Endothelial cell (in vitro differentiated cells): ENCODE measurements at places on chromosomes 6 and 20.

GRCh38 chr20:47224300-47224791 is 132.2 kb downstream of the ZMYND8 start:
- DNase-seq: no peak

DNA sequence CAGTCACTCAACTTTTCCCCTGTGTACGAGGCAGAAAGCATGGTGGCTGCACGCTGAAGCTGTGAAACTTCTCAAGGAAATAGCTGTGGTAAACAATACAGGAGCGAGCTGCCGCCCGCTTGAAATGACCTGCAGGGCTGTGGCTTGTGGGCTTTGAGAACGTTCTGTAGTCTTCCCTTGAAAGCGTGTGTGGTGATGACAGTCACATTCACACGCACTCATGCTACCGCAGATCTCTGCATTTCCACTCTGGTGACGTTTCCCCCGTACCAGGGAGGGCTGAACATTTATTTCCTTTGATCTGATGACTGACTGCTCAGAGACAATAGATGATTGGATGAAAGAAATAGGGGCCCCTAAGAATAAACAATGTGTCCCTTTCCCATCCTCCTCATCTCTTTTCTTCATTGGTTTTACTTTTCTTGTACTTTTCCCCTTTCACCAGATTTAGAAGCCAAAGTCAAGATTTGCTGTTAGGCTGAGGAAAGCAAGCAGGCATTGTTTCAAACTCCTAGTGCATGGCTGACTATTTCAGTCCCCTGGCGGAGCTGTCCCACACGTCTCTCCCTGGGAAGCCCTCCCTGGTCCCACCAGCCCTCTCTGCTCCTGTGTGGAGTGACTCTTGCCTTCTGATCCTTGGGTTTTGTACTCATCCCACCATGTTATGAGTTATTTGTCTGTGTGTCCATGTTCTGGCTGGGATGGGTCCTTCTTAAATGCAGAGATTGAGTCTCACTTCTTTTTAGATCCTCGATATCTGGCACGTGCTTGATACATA is 3.9 kb downstream of the SYTL3 start:
- no peak for DNase-seq

- DNase-seq: no peak
These were observed 72.0 kb downstream of the BLOC1S5 start for GRCh38 chr6:7992002-7992815.

DNA sequence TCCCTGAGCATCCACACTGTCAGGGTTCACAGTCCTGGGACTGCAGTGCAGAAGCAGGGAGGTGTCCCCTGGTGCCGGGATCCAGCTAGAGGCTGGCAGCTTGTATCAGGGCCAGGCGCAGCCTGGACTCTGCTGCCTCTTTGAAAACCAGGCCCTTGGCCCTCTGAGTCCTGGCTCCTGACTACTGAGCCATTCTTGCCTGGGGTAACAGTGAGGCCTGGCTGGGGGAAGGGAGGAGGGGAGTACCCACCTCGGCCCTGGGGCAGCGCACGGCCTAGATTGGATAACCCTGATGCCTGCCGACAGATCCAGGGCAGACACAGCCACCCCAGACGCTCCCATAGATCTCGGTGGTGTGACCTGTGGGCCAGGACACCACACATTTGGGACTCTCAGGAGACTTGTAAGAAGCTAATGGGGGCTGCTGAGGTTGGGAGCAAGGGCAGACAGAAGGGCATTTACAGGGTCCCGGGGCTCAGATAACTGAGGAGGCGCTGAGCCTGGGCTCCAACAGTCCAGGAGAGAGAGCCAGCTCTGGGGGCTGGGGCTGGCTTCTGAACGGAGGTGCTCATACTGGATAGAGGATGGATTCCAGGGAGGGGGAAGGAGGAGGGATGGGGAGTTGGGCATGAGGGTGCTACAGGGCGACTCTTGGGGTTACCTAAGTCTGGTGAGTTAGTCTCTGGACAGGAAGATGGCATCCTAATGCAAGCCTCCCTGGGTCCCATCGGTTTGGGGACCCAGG is 30.5 kb downstream of the SPDEF start:
- DNase-seq: no peak

DNA sequence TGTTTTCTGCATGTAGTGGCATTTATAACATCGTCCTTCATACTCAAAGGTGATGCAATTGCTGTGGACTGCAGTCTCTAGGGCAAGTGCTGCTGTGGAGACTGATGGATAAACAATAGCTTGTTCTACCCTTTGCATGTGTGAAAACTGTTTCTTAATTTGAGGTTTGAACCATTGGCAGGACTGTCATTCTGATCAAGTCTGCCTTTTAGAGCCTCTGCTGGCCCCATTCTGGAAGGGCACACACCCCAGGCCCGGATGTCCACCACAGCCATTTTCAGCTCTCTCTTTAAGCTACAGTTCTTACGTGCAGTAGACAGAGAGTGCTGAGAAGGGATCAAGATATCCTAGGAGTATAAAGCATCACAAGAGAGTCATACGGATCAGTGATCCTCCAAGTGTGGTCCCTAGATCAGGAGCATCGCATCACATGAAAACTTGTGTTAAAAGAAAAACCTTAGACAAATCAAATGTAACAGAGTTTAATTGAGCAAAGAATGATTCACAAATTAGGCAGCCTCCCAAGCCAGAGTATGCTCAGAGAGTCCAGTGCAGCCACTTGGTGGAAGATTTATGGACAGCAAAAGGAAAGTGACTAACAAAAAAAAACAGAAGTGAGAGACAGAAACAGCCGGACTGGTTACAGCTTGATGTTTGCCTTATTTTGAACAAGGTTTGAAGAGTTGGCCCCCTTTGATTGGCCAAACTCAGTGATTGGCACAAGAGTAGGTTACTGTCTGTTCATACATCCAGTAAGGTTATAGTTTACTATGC is 52.0 kb downstream of the FRK start:
- no peak for DNase-seq
